Activated effector memory CD4-positive, alpha-beta T cell treated with anti-CD3 and anti-CD28 coated beads, Interleukin-2, amount 50 U/mL, for 16 hours (primary cell): ENCODE measurements at places on chromosomes 12 and 14.

GRCh38 chr12:128806573-128806972 lies 17.2 kb downstream of the SLC15A4 start:
- DNase-seq: no peak

DNA sequence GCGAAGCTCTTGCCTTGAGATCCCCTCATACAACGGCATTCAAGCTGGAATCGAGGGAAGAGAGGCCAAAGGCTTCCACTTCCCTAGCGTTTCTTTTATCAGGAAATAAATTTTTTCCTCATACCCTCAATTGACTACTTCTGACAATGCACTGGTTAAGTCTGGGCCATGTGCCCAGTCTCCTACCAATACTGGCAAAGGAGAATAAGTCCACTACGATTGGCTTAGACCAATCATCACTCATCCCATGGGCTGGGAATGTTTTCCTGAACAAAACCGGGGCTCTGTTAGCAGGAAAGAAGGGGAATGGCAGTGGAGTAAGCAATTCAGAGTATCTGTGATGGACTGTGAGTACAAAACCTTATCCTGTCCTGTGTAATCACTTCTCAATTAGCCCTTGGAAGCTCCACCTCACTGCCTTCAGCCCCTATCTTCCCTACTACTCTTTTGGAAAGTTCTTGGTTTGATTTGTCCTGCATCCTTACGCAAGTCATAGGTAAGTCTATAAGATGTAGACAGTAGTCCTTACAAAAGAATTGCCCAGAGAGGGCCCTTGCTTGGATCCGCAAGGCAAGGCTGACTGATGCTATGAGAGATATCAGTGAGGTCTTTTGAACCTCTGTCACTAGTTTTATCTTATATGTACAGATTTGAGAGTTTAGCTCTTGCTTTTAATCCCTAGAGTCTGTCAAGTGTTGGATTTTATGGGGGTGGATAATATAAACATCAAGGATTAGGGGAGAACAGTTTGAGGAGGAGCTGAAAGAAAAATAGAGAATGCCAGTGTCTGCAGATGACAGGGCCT lies 36.3 kb upstream of the CDK17 start:
- DNase-seq: no peak

DNA sequence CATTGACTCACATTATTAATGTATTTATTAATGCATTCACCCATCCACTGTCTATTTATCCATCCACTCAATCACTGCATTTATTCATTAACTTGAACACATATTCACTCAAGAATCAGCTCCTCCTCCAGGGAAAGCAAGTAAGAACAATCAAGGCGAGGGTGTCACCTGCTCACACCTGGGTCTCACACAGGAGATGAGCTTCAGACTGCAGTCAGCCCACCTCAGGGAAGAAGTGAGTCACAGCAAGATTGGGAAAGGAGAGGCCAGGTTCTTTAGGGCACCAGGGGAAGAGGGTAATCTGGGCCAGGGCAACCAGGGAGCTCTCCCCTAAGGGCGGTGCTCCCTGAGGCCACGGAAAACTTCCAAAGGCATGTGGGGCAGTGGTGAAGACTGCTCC lies 367.3 kb downstream of the BCL11B start:
- DNase-seq: no peak

DNA sequence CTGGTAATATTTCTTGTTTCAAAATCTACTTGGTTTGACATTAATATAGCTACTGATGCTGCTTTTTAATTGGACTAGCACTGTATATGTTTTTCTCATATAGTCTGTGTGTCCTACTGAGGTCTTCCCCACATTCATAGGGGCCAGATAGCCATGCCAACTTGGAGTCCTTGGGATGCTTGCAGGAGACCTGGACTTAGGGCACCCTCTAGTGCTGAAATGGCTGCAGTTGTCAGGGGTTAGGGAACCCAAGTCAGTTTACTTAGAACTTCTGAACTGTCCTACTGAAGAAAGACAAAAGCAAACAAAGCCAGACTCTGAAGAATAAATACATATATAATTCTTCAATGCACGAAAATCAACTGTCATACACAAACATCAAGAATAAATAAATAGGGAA lies 279.9 kb upstream of the SYT1 start:
- DNase-seq: no peak

DNA sequence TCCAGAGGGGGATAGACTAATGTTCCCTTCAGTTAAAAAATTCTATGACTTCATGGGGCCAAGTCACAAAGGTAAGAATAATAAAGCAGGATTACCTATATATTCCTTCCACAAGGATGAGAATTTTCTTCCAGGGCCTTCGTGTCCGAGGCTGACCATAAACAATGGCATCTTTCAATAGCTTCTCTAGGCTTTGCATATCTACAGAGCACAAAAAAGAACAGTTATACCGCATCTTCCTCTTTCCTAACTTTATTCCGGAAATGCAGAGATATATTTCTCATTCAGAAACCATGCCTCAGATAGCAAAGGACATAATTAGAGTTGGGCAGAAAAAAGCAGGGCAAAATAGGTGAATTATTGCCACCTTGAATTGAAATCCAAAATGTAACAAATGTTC lies 58.3 kb upstream of the ISM2 start:
- DNase-seq: no peak

DNA sequence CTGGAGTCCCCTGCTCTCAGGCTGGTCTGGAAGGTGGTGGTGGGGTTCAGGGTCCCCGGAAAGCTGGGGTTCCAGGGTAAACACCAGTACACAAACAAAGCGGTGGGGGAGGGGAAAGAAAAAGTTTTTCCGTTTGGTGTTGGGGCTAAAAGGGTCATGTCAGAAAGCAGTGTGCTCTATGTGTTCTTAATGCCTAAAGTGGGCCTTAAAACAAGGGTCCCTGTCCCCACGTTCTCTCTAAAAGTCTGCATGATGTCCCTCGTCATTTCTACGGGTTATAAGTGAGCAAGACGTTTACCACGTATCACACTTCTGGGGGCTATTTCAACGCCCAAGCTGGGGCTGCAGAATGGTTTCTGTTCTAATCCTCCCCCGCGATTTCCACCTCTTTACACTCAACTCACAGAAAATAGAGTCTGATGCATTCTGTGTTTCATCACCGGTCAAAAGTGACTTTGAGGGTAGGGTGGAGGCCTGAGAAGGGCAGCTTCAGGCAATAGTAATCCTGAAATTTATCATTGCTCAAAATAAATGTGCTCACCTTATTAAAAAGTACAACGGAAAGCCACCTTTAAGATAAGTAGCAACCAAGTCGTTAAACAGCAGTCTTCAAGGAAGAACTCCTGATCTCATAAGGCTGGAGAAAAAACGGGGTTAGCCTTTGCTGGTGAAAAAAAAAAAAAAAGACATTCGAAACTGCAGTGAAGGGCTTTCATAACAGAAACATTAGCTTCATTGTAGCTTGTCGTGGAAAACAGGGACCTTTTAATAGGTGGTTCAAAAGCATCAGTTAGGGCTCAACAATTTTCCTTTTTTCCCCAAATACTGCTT lies 63.9 kb upstream of the PTGR2 start:
- peak; percentile 75 for DNase-seq

GRCh38 chr14:95138876-95139275 lies 18.5 kb downstream of the DICER1 start:
- DNase-seq: no peak

GRCh38 chr12:131056626-131057025 lies 102.9 kb downstream of the ADGRD1 start:
- DNase-seq: peak; percentile 19

- no peak for DNase-seq
Measured at GRCh38 chr12:116537101-116537904, 21.9 kb upstream of the MAP1LC3B2 start.

GRCh38 chr12:46459861-46460545 lies 87.4 kb upstream of the SLC38A2 start:
- DNase-seq: no peak

DNA sequence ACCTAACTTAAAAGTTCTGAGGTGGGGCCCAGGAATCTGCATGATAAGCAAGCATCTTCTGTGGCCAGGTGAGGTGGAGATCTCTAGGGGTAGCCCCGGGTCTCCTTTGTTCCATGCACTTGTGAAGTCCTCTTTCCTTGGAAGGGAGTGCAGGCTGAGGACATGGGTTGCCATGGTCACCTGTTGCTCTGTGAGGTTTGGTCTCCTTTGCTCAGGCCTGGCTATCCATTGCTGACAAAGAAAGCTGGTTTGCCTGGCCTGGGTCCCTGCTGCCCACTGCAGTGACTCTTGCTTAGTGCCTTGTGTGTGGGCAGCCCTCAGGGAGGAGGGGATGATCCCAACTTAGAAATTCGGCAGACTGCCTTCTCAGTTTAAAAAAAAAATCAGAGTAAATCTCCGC lies 11.1 kb downstream of the NRXN3 start:
- peak; percentile 44 for DNase-seq

GRCh38 chr14:69153152-69153872 lies 393 bp upstream of the DCAF5 start:
- DNase-seq: peak; percentile 97

DNA sequence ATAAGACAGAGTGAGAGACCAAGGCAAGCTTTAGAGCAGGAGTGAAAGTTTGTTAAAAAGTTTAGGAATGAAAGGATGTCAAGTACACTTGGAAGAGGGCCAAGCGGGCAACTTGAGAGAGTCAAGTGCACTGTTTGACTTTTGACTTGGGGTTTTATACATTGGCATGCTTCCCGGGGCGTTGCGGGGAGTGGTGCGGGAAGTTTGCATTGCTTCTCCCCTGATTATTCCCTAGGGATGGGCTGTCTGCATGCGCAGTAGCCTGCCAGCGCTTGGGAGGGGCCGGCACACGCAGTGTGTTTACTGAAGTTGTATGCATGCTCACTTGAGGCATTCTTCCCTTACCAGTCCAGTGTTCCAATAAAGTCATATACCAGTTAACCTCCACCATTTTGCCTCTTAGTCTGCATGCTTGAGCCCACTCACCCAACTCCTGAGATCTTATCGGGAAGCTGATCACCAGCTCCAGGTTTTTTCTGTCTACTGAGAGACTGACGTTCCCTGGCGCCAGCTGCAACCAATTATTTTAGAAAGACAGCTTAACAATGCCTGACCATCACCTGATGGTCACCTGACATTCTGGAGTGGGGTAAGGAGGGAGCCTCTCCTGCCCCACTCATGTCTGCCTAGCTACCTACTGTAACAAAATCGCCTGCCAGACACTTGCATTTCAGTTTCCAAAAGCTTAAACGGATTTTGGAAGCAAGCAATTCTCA lies 53.2 kb downstream of the DACT1 start:
- no peak for DNase-seq

- no peak for DNase-seq
Measured at GRCh38 chr14:88790501-88791251, 2.1 kb downstream of the EML5 start.

DNA sequence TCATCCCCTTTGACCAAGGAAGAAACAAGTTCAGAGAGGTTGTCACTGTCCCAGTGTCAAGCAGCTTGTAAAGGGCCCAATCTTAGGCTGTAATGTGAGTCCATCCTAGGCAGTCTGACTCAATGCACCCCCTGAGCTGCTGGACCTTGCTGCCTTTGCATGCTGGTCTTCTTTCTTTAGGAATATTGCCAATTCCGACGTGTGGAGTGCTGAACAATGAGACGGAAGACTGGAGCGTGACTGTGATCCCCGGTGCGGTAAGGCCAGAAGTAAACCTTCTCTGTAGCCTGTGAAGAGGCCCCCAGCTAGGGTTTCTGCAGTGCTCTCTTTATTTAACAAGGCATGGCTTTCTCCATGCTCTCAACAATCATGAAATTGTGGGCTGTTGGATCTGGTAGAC lies 963 bp downstream of the TCTN2 start:
- no peak for DNase-seq

DNA sequence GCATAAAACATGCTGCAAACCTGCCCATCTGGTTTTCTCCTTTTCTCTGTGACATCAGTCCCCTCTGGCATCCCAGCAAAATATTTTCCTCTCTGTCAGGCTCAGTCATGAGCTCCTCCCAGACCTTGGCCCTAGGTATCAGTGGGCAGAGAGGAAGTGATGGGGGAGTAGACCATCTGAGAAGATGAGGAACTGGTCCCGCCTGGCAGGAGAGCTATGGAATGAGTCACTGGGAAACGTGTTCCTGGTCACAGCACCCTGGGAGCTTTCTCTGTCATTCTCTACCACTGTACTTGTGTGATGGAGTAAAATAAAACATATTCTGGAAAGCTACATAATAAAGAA lies 5.0 kb upstream of the SRSF9 start:
- DNase-seq: no peak

DNA sequence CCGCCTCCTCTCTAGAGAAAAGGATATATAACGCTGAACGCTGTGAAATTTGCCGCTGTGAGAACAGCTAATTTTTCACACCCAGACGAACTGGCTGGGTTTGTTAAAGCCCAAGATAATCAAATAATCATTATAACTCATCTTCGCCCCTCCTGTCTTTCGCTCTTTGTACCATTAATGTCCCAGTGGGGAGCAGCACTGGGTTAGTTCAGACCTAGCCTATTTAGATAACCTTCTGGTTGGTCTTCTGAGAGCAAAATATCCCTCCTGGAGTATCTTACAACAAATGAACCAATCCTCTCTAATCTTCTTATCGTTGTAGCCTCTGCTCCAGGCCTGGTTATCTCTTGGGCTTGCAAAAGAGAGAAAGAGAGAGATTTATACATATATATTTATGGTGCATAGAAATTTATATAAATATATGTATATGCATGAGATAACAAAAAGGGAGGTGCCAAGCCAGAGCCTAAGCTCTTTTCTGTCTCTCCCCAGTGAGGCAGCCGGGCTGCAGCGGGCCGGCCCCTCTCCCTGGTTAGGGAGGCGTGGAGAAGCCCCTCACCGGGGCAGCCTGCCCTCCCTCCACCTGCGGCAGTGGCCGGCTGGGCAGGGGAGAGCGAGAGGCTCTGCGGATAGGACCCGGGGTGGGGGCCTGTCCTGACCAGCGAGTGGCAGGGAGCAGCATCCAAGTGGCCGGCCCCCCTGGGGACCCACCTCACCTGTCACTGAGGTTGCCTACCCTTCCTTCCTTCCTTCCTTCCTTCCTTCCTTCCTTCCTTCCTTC lies 202.0 kb upstream of the LHX5 start:
- no peak for DNase-seq

- peak; percentile 14 for DNase-seq
Measured at GRCh38 chr14:23062002-23062401, 4.7 kb upstream of the CDH24 start.

DNA sequence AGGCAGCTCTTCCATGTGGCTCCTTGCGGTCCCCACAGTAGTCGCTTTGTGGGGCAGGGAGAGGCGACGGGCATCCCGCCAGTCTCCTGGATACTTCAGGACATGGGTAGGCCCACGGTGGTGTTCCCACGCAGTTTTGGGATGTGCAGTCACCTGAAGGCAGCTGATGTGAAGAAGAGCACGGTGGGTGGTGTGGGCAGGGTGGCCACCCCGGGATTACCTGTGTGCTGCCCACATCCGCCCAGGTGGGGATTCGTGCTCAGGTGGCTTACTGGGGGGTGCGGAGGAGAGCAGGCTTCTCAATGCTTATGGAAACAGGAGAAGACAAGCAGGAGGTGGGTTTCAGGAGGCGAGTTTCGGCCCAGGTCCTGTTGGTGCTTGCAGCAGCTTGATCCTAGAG lies 28.4 kb upstream of the TDRD9 start:
- DNase-seq: no peak

GRCh38 chr14:94320243-94320642 lies 2.9 kb downstream of the SERPINA6 start:
- no peak for DNase-seq
